ENCODE measurements at places on chromosomes 7 and 10. TPM values are rescaled to one million over a fixed set of nuclear protein-coding genes. Genes with fewer than 3 reads are reported as not detected.

The AKR1C3 gene
- not detected for total RNA-seq

The INMT gene
- not detected for total RNA-seq

The PSAP gene
- total RNA-seq: 201 TPM

The CPEB3 gene
- total RNA-seq: 3.0 TPM

The ZNF33A gene
- total RNA-seq: 24.0 TPM

The RSPH10B2 gene
- 5.2 TPM for total RNA-seq

The SPACDR gene
- 1.5 TPM for total RNA-seq

The CYP2C9 gene
- not detected for total RNA-seq

The HOXA1 gene
- total RNA-seq: 4.1 TPM

The SLC35B4 gene
- total RNA-seq: 10.5 TPM

The CCL26 gene
- total RNA-seq: not detected
